ENCODE measurements at places on chromosomes 6 and 20. TPM values are rescaled to one million over a fixed set of nuclear protein-coding genes. Genes with fewer than 3 reads are reported as not detected.

The HECA gene
- 27.3 TPM for total RNA-seq

The CARMIL1 gene
- total RNA-seq: 12.5 TPM

The TTBK1 gene
- under 0.01 TPM for total RNA-seq

The DEFB132 gene
- not detected for total RNA-seq

The HLA-G gene
- not detected for total RNA-seq

The IL17F gene
- total RNA-seq: not detected

The C6orf15 gene
- total RNA-seq: not detected

The SOBP gene
- 6.0 TPM for total RNA-seq

The DLK2 gene
- 0.27 TPM for total RNA-seq

The RHAG gene
- not detected for total RNA-seq

The GNAS-AS1 gene
- 0.57 TPM for total RNA-seq

The PRL gene
- total RNA-seq: not detected

The ECT2L gene
- not detected for total RNA-seq

The KIFC1 gene
- 48.7 TPM for total RNA-seq

The BPIFB6 gene
- total RNA-seq: not detected

The TCF21 gene
- total RNA-seq: not detected

The XKR7 gene
- not detected for total RNA-seq

The ULBP1 gene
- total RNA-seq: 0.43 TPM

The BPI gene
- total RNA-seq: not detected

The FAM83C gene
- total RNA-seq: not detected

The HMGA1 gene
- total RNA-seq: 954 TPM

The RAD21L1 gene
- total RNA-seq: 0.07 TPM

The CYP24A1 gene
- not detected for total RNA-seq

The CRISP3 gene
- not detected for total RNA-seq

The JPH2 gene
- total RNA-seq: not detected

The ZNF76 gene
- 17.4 TPM for total RNA-seq

The CCR6 gene
- total RNA-seq: not detected

The RAMACL gene
- total RNA-seq: 8.7 TPM

The ANKRD66 gene
- not detected for total RNA-seq

The AGER gene
- 0.36 TPM for total RNA-seq

The HLA-DQA2 gene
- total RNA-seq: not detected

The GNRH2 gene
- total RNA-seq: 0.65 TPM

Measured in thoracic aorta endothelial cell (primary cell).